Activated CD8-positive, alpha-beta T cell treated with anti-CD3 and anti-CD28 coated beads for 36 hours (primary cell): ENCODE measurements at places on chromosomes 1 and 21.

- peak; percentile 94 for DNase-seq
These were observed 56.8 kb downstream of the ZBTB17 start for GRCh38 chr1:15918962-15919715.

GRCh38 chr1:232450615-232451014 lies 179.3 kb downstream of the SIPA1L2 start:
- DNase-seq: no peak

GRCh38 chr1:203672346-203672745 lies 45.7 kb downstream of the ATP2B4 start:
- DNase-seq: no peak

- DNase-seq: no peak
These were observed 9.9 kb downstream of the CD58 start for GRCh38 chr1:116560704-116561490.

GRCh38 chr1:240516069-240516468 lies 95.9 kb downstream of the GREM2 start:
- no peak for DNase-seq

GRCh38 chr1:147292631-147293251 lies 50.3 kb downstream of the CHD1L start:
- no peak for DNase-seq
